ENCODE measurements at places on chromosomes 16 and 17.

- DNase-seq, result no peak
These were observed 8.0 kb downstream of the POLR3K start for GRCh38 chr16:45454-45853.

DNA sequence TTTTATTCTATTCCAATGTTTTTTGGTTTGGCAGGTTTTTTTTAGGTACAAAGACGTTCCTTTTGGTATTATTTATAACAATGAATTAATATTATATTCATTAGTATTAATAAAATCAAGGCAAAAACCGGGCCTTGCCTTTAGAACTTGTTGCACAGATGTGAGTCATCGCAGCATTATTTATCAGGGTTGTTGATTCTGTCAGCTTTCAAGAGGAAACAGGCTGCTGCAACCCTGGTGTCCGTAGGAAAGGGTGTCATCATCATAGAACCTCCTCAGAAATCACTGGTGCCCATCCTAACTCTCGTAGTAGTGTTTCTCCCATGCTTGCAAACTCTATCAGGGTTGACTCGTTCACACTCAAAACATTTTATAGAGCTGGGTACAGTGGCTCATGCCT, 10.2 kb upstream of the LRRC37B start:
- no peak for DNase-seq

DNA sequence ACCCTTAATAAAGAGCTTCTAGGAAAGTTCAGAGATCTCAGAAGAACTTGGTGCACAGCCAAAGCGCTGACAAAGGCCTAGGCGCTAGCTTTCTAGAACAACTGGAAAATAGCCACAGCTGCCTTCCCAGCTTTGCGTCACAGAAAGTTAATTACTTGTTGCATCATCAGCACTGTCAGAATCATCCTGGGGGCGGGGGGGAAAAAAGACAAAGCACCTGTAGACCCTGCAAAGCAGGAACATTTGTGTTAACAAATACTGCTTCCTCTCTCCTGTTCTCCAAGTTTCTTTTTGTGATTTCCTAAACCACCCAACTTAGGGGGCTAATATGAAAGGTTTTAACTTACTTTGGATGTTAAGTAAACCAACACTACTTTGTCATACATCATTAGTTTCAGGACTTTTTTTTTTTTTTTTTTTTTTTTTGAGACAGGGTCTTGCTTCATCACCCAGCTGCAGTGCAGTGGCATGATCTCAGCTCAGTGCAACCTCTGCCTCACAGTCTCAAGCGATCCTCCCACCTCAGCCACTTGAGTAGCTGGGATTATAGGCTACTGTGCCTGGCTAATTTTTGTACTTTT, 4.8 kb upstream of the AARSD1 start:
- no peak for DNase-seq

GRCh38 chr17:35057332-35057915, 6.1 kb downstream of the RFFL start:
- DNase-seq, result no peak

GRCh38 chr16:57732037-57732436, 3.5 kb upstream of the KATNB1 start:
- DNase-seq, result no peak

DNA sequence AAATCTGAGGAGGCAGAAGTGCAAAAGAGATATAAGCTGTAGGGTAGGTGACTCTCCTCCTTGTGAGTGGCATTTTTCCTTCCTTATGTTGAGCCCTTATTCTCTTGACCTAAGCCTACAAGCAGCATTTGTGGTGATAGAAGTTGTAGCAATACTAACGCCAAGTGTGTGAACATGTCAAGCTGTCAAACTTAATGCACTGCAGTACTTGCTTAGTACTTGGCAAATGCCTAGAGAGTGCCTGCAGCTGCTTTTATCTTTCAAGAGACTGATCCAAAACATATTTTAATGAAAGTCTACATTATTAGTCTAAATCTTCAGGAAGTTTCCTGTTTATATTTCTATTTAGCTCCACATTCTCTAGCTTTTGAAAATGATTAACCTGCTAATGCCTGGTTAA, 83.2 kb downstream of the CNTNAP4 start:
- no peak for DNase-seq

DNA sequence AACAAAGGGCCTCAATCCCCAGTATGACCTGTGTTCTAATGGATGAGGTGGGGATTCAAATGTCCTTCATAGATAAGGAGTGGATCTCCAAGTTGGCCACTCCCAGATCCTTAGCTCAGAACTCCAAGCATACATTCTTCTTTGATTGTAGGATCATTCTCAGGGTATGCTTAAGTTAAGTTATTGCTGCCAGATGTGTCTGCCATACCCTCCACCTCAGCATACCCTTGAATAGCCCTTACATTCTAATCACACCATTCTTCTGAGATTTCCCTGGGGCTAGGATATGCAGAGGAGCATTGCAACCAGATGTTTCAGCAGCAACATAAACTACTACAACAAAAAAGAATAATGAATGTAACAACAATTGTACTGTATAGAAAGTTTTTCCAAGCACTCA, 1.6 kb upstream of the KRTAP2-4 start:
- DNase-seq, result no peak

DNA sequence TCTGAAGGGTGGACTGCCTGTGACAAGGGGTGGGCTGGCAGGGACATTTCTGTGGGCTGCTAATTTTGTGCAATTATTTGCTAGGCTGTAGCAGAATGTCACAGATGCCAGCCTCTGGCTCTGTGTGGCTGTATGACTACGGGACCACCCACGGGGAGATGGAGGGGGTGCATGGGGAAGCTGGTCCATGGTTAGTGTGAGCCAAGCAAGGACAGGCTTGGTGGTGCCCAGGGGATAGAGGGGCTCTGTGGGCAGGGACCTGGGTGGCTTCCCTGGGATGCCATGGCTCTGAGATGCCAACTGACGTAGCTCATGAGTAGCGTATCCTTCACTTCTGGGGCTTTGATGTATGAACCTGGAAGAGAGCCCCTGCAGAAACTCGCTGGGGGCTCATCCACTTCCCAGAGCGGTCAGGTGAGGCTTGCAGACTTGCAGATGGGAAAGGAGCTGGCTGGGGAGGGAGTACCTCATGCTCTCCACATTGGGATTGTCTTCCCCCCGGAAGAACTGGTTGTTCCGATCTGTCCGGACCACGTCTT, 87.2 kb downstream of the TBC1D16 start:
- DNase-seq, result no peak

DNA sequence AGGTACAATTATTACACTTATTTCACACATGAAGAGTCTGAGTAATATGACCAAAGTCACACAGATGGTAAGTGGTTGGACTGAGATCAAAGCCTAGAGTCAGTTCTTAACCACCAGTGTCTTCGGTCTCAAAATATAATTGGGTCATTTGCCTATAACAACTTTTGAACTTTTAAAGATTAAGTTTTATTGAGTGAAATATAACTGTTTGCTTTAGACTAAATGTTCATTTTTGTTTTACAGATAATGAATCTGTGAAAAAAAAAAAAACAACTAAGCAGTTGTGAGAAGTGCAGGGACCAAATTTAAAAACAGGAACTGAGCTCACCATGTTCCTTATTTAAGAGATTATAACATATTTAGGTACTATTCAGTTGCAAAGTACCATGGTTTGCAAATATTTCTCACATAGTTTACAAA, 150.1 kb downstream of the ITFG1 start:
- DNase-seq, result no peak

- DNase-seq, result no peak
These were observed 48.8 kb downstream of the MYH13 start for GRCh38 chr17:10323812-10324610.

DNA sequence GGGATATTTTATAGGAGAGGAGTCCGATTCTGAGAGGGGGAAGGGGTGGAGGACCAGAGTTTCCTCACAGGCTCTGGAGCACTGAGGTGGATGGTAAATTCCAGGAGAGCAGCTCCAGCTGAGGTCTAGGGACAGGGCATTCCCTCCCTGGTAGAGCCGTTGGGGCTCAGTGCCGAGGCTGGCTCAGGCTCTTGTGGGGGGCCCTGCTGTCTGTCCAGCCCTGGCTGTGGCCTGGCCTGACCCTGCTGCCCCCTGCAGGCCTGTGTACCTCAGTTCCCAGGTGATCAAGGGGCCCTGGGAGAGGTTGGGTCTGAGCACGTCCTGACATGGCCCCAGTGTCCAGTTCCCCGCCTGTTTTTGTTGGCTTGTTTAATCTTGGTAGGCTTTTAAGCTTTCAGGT, 16.8 kb downstream of the ZNF750 start:
- no peak for DNase-seq

DNA sequence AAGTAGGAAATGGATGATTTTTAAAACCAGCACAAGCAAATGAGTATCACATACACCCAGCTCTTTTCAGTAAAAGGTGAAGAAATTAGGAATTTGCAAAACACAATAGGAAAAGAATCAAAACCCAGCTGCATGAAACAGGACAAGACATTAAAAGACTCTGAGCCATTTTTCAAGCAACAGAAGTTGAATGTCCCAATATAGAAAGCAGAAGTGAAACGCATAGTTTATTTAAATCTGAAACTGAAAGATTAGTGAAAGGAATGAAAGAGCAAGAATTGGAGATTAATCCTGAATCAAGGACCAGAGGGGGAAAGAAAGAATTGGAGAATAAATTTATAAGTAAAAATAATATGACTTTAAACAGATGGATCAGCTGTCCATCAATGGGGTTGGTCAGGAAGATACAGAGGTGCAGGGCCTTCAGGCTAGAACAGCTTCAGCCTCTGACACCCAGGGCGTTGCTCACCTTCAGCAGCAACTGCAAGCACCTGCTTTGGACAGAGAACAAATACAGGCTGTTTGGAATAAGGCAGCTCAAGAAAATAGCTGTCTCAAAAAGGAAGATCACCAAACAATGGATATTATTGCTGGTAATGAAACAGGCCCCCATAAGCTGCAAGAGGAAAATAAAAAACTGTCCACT, 3.9 kb upstream of the ARHGAP17 start:
- DNase-seq, result no peak

DNA sequence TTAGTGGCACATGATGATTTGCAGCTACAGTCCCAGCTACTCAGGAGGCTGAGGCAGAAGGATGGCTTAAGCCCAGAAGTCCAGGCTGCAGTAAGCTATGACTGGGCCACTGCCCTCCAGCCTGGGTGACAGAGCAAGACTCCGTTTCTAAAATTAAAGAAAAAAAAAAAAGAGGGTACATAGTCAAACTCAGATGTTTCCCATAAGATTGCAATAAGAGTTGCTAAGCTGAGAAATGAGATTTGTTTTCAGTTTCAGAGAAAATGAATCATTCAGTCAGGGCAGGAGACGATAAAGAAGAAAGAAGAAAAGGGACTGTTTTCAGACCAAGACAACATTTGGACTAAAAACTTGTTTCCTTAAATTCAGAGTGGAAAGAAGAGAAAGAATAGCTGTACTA, 30.2 kb upstream of the PHLPP2 start:
- DNase-seq, result no peak

DNA sequence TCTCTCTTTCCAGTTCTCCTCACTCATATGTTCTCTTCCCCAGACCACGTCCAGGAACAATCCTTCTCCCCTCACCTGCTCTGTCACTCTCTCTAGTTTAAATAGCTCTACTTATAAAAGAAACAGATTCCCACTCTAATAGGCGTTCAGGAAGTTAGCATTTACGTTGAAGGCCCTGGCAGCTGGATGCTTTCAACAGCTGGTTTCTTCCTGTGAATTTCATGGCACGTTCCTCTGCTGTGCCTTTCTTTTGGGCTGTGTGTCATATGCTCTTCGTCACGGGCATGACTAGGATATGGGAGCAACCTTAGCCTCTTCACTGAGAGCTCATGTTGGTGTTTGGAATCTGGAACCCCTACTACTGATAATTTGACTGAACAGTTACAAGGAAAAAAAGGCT, 73.2 kb downstream of the ZNF18 start:
- no peak for DNase-seq

- DNase-seq, result no peak
These were observed 158.6 kb downstream of the CYLD start for GRCh38 chr16:50900391-50900942.

DNA sequence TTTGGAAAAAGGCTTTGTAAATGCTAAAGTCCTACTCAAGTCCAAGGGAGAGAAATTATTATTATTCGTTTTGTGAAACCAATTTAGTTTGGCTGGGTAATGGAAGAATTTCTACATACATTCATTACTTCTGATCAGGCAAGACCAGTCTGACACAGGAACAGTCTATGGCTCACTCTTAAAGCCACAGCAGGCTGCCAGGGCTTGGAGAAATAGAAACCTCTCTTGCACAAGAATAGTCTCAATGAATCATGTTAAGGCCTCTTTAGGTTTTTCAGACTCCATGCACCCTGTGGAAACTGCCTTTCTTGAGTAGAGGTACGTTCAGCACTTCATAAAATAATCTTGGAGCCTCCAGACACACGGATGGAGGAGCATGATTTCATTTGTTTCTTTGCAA, 167.7 kb downstream of the IRX3 start:
- no peak for DNase-seq

DNA sequence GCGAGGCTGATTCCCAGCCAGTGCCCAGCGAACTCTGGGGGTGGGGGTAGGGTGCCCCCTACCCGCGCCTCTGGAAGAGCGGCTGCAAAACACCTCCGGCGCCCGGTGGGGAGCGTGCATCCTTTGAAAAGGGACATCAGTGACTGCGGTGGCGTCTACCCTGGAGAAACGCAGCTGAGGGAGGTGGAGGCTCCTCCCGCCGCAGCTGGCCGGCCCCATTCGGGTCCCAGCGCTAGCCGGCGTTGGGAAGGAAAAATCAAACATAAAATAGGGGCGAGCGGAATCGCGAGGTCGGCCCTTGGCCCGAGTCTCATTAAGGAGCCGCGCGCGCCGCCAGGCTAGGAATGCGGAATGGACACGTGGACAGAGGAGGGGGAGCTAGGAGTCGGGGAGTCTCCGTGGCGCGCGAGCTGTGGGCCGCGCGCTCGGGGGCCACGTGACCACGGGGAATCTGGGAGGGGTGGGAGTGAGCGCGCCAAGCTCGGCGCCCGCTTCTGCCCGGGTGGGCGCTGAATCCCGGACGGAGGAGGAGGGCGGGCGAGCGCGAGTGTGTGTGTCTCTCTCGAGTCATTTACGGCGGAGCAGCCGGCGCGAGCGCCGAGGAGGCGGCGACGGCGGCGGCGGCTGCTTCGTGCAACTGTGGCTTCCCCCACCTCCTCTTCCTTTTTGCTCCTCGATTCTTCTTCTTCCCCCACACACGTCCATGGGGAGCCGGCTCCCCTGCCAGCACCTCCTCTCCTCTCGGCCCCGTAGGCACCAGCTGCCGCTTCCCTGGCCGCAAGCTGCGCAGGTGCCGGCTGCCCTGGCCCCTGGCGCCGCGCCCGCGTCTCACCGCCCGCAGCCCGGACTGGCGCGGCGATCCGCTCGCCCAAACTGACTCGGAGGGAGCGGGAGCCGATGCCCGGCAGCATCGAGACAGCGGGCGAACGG, at the start of gene TMEM132E:
Gene TMEM132E, plus strand, starts transcription at position 566 of the 930 bp plus-strand sequence. CDS start 1,495 bp downstream, outside the sequence.
- DNase-seq, result no peak

- DNase-seq, result no peak
These were observed 34.4 kb downstream of the CDRT4 start for GRCh38 chr17:15432807-15433611.

- DNase-seq, result no peak
These were observed 168.5 kb downstream of the XYLT1 start for GRCh38 chr16:17302214-17302613.

- no peak for DNase-seq
These were observed 180.4 kb downstream of the IRF8 start for GRCh38 chr16:86079255-86079885.

- no peak for DNase-seq
These were observed 81.1 kb downstream of the MRC2 start for GRCh38 chr17:62708587-62708986.

- no peak for DNase-seq
These were observed 12.4 kb downstream of the TMEM94 start for GRCh38 chr17:75468779-75469373.

Data from stimulated activated CD8-positive, alpha-beta memory T cell treated with anti-CD3 and anti-CD28 coated beads, Interleukin-7, amount 100 ng/mL, for 24 hours (primary cell).